ENCODE measurements at places on chromosomes 3 and 15.

DNA sequence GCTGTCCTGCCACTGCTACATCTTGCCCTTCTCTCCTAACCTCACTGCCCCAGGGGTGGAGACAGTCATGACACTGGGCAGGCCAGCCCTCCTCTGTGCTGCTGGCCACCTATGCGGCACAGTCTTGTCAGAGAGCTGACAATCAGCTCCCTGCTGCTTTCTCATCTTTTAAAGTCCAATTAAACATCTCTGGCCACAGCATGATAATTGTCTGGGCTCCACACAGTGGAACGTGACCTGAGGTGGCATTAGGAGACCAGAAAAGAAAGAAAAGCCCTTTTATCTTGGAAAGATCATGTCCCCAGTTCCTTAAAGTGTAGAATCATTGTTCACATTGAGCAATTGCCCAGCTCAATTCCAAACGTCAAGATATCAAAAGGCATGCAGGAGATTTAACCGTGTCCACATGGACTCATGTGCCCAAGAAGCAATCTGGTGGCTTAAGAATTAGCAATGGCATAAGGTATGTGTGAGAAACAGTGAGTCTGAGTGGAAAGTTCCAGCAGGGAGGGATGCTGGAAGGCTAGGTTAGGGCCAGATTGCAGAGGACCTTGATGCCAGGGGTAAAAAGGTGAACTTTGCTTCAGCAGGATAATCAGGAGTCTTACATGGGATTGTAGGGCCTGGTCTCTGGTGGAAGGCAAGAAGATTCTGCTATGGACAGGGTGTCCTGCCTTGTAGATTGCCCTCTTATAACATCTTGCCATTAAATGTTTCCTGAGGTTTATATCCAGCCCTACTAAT lies 15.3 kb upstream of the CACNA1D start:
- no peak for DNase-seq

- no peak for DNase-seq
Measured at GRCh38 chr15:36737430-36737891, 158.0 kb downstream of the CDIN1 start.

- no peak for DNase-seq
Measured at GRCh38 chr3:30470496-30470895, 135.9 kb upstream of the TGFBR2 start.

GRCh38 chr3:106277731-106278130 lies 408.9 kb upstream of the CBLB start:
- no peak for DNase-seq

GRCh38 chr3:27485866-27486265 lies 1.7 kb upstream of the SLC4A7 start:
- no peak for DNase-seq

DNA sequence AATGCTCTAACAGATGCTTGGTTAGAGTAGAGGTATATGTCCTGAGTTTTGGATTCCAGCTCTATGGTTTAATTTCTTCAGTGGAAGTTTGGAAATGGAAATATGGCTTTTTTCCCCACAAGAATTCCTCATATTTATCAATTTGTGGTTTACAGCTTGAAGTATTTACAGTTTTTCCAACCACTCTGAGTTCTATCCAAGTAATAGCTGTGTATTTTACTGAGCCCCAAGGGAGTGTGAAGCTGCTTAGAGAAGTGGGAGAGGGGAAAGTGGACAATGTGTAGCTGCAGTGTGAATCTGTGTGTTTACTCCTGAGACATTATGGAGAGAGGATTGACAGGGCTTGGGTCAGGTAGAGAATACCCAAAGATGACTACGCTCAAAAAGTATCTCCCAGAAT lies 54.5 kb downstream of the NEK11 start:
- no peak for DNase-seq

DNA sequence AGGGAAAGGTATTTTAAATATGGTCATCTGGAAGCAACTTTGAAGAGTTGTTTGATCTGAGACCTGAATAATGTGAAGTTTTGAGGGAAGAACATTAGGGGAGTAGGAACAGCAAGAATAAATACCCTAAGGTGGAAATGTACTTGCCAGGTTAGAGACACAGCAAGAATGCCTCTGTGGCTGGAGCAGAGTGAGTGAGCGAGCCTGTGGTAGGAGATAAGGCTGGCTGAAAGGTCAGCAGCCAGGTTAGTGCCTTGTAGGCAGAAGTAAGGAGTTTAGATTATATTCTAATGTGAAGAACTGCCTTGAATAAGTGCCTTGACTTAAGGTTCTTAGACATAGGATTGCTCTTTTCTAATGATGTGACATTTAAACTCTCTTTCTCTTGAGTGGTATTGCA lies 18.3 kb downstream of the LRRC49 start:
- DNase-seq = no peak

GRCh38 chr15:76073554-76073953 lies 13.8 kb downstream of the TMEM266 start:
- no peak for DNase-seq

DNA sequence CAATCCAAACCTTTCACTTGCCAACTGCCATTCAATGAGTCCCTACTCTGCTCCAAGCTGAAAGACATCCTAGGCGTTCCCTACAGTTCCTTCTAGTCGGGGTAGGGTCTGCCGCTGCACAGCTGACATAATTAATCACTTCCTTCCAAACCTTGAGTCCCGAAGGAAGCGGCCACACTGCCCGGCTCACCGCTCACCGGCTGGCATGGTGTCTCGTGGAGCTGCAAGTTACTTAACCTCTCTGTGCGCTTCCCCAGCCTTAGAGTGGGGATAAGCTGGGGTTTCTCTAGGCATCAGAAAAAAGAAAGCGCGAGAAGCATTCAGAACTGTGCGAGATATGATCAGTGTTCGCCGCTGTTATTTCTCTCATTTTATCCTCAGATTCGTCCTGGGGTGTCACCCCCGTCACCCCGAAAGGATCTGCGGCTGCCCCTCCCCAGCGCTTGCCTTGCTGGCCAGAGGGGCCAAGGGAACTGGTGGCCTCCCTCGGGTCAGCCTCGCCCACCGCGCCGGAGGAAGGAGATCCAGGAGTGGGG lies 748 bp downstream of the MRPS25 start:
- no peak for DNase-seq

DNA sequence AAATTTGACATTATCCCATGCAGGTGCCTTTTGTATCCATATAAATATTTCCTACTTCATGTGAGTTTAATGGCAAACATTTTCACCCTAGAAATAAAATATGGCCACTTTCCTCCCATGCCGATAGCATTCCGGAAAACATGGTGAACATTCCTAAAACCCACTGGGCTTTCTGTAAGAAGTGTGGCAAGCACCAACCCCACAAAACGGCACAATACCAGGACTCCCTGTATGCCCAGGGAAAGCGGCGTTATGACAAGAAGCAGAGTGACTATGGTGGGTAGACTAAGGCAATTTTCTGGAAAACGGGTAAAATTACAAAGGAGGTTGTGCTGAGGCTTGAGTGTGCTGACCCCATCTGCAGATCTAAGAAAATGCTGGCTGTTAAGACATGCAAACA lies 7.6 kb downstream of the ANXA2 start:
- DNase-seq = no peak

GRCh38 chr3:188911026-188911850 lies 260.5 kb upstream of the TPRG1 start:
- DNase-seq = no peak

DNA sequence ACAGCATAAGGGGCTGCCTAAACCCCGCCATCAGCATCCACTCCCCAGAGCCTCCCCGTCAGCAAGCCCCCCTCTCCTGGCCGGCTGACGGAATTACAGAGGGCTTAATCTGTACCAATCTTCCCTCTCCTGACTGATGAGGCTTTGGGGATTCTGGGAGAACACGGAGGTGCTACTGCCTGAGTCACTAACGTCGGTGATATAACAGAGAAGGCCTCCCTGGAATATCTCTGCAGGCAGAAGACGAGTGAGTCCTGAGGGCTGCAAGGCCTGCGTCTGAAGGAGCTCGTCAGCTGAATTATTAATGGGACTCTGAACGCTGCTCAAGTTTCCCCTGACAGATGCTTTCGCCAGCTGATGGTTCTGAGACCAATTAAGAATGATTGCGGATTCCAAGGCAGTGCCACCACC lies 147.7 kb downstream of the XXYLT1 start:
- DNase-seq = no peak
